Upper lobe of right lung (tissue), 1 donor: ENCODE measurements at places on chromosomes 5 and 9.
A peak's percentile ranks its signal among the peaks of the same experiment; 100 is the strongest.

DNA sequence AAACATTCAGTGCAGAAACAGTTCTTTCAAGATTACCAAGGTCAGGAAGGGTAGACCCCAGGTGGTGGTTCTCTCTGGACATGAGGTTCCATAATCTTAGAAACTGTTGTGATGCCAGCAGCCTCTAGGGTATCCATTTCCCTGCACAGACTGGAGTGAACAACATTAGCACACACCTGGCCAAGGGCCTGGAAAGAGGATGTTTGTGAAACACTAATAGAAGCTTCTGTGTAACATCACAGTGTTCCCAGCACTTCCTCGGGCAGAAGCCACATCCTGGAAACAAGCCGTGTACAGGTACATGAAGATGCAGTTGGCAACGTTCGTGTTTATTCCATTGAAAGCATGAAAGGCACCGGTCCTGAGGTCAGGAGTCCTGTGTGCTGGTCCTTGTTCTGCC is 598.2 kb upstream of the KLF4 start:
- DNase-seq: no peak

GRCh38 chr5:120240706-120241105 is 223.4 kb upstream of the PRR16 start:
- DNase-seq: no peak

DNA sequence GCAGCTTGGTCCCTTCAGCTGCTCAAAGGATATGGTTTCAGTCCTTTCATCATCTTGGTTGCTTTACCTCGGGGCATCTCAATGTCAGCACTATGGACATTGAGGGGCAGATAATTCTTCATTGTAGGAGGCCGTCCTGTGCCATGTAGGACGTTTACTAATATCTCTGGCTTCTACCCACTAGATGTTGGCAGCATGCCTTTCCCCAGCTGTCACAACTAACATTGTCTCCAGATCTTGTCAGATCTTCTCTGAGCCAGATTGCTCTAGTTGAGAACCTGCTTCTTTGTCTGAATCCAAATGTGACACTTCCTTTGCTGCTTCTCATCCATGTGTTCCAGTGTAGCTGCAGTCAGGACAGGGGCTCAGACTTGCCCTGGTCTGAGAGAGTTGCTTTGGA is 10.3 kb downstream of the PTPA start:
- DNase-seq: no peak

DNA sequence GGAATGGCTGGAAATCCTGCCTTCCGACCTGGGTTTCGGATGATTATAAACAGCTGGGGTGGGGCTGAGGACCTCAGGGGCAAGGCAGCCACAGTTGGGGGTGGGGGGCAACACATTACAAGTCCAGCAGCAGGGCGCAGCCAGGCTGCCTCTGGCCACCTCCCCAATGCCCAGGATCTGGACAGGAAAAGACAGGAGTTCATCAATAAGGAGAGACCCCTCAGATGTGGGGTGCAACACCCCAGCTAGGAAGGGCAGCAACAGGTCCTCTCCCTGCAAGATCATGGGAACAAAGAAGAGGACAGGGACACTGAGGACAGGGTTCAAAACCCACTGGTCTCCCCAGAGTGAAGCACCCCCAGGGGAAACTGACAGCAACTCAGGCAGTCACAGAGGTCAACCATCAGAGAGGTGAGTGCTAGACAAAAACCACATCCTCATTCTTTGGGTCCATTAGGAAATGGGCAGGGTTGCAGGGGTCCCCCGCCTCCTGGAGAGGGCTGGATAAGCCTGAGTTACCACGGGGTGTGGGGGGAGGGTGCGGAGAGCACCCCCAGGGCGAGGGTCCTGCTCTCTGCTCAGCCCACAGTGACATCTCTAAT is 33.5 kb downstream of the SEMA4D start:
- DNase-seq: peak; percentile 55

- no peak for DNase-seq
These were observed 59.5 kb downstream of the MAST4 start for GRCh38 chr5:66655395-66656324.

DNA sequence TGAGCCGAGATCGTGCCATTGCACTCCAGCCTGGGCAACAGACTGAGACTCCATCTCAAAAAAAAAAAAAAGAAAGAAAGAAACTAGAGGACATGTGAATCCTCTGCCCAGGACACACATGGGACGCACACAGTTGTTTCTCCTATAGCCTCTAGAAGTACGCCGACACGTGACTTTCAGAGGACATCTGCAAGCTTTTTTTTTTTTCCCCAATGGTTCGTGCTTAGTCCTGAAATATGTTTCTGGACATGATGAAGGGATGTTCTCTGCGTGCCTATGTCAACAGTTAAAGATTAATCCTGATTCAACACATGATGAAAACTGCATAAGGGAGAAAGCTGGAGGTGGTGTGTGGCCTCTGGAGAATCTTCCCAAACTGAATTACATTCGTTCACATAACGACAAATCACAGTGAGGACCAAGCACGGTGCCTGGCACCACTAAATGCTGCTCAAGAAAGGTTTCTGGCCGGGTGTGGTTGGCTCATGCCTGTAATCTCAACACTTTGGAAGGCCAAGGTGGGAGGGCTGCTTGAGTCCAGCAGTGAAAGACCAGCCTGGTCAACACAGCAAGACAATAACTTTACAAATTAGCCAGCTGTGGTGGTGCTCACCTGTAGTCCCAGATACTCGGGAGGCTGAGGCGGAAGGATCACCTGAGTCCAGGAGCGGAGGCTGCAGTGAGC is 9.8 kb downstream of the COL23A1 start:
- DNase-seq: no peak

- DNase-seq: no peak
These were observed 5.6 kb downstream of the MAMDC2 start for GRCh38 chr9:70049236-70049635.

- DNase-seq: no peak
These were observed 127.0 kb downstream of the RPS23 start for GRCh38 chr5:82151204-82151603.

GRCh38 chr5:113451797-113452196 is 17.0 kb upstream of the TSSK1B start:
- no peak for DNase-seq

DNA sequence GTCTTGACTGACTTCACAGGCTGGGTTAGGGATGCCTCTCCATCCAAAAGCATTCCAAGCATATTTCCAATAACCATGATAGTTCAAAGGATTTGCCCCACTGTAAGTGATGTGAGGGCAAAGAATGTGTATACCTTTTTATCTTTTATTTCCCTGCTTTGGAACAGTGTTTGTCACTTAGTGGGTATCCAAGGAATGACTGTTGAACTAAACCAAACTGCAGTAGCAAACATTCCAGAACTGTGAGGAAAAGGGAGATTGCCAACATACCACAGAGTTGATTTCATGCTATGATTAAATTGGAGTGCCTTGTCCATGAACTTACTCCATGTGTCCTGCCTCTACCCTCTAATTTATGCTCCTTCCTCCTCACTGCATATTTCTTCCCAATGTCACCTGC is 400.0 kb downstream of the KIAA0825 start:
- DNase-seq: no peak

DNA sequence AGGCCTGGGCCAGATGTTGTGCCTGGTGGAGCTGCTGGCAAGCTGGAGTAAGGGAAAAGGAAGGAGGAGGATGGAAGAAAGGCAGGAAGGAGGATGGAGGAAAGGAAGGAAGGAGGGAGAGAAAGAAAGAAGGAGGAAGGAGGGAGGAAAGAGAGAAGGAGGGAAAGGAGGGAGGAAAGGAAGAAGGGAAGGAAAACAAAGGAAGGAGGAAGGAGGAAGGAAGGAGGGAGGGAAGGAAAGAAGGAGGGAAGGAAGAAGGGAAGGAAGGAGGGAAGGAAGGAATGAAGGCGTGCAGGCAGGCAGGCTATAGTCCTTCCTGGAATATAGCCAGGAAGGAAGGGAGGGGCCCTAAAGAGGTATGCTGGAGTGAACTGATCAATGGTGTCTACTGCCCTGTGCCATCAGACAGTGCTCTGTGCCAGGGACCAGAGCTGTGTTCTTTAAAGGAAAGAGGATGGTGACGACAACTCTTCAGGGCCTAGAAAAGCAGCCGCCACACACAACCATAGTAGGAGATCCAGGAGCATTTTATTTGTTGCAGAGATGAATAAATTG is 61.4 kb upstream of the UBTD2 start:
- no peak for DNase-seq

DNA sequence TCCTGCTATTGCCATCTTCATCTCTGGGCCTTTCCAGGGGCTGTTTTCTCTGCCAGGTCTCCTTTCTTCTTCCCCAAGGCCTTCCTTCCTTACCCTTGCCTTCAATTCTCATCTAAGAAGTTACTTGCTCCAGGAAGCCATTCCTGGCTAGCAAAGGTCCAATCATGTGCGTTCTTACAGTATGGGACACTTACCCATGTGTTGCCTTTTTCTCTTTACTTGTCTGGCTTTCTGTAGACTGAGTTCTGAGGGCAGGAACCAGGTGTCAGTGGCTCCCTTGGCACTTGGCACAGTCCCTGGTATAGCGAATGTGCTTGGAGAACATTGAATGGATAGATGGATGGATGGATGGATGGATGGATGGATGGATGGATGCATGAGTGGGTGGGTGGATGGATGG is 10.2 kb downstream of the FOXI1 start:
- no peak for DNase-seq

DNA sequence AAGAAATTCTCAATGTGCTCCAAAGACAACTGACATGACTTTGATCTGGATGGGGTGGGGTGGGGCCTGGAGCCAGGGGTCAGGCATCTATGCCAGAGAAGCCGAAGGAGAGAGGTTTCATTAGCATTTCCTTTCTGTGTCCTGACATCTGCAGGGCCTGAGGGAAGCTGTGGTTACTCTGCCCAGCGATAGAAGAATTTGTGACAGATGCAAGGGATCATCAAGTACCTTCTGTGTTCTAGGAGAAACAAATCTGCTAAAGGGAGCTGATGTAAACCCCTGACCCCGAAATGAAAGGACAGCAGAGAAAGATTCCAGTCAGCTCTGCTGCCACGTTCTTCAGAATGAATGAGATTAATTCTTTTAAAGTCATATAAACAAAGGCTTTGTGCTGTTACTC is 335.7 kb downstream of the PRELID2 start:
- no peak for DNase-seq

- DNase-seq: no peak
These were observed 745.3 kb downstream of the NR2F1-AS1 start for GRCh38 chr5:92835712-92836111.

- DNase-seq: no peak
These were observed 51.9 kb downstream of the IPPK start for GRCh38 chr9:92617951-92618510.

- DNase-seq: no peak
These were observed 627.2 kb downstream of the ISL1 start for GRCh38 chr5:52010454-52010853.

DNA sequence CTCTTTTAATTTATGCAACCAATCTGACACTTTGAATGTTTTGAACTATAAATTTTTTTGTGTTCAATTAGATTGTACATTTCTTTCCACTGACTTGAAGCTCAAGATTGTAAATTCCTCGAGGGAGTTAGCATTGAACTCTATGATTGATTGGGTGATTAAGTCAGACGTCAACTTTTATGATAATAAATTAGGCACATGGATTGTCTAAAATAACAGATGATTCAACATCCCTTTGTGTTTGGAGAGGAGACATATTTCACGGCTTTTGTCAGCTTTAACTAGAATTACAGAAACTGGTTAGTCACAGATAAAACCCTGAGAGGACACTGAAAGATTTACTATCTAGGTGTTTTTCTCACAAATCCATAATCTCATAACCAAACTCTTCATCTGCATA is 32.7 kb upstream of the TXNDC8 start:
- DNase-seq: no peak

- DNase-seq: no peak
These were observed 16.4 kb upstream of the ZBTB34 start for GRCh38 chr9:126844085-126844484.

- DNase-seq: no peak
These were observed 166.4 kb upstream of the RASA1 start for GRCh38 chr5:87101321-87101720.

DNA sequence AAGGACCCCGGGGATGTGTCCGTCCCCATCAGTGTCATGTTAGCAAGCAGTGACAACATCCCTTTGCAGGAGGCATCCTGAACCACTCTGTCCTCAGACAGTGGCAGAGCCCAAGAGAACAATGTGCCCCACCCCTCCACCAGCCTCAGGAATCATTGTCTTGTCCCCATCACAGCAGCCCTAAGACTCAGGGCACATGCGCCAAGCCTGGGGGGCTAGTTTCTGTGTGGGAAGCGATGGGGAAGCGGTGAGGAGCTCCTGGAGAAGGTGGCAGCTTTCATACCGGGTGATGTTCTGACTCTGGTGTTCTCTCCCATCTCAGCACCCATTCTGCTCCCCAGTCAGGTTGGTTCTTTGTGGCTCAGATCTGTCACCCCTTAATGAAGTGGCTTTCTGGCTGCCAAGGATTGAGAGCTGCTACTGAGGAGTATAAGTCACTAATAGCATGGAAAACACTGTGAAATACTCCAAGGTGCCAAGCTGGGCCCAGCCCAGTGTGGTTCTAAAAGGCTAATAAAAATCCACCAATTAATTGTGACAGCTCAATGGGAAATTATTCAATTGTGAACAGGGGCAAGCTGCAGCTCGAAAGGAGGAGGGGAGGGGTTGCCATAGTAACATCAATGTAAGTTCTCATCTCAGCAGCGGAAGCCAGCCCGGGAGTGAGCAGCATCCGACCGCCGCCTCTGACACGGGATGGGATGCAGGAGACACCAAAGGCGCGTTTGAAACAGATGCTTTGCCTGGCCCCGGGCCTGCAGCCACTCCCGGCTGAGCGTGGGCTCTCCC is 4.7 kb downstream of the QRFP start:
- DNase-seq: no peak

DNA sequence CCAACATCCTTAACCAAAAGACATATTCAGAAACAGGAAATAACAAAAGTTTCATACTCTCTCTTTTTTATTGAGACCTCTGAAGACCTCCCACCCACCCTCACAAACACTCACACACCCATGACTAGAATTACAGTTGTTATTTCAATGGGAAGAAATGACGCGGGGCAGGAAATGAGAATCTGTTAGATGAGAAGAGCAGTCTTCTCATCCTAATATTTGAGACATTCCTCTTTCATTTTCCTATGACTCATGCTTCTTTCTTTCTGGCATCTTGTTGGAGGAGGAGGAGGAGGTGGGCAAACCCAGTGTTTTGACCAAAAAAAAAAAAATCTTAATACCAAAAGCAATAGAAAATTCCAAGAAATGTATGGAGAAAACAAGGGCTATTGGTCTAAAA is 179.5 kb upstream of the TARS1 start:
- DNase-seq: no peak

- no peak for DNase-seq
These were observed 1712.5 kb upstream of the C9orf72 start for GRCh38 chr9:29285818-29286217.

DNA sequence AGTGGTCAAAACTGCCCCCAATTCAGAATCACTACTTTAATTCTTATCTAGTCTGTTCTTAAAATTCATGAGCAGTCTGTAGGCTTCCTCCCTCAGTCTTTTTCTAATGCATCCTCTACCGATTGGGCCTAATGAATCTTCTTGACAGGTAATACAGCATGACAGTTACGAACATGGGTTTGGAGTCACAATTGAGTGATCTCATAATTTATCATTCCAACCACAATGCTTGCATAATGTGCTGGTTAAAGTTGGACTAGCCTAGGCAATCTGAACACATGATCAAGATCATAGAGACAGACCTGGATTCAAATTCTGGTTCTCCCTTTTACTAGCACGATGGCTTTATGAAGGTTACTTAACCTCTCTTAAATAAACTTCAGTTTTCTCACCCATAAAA is 33.1 kb upstream of the SETD9 start:
- DNase-seq: no peak
